ENCODE measurements at places on chromosomes 16 and 17. TPM values are rescaled to one million over a fixed set of nuclear protein-coding genes. Genes with fewer than 3 reads are reported as not detected.

Gene RAC3
- total RNA-seq: 10.4 TPM

DNA sequence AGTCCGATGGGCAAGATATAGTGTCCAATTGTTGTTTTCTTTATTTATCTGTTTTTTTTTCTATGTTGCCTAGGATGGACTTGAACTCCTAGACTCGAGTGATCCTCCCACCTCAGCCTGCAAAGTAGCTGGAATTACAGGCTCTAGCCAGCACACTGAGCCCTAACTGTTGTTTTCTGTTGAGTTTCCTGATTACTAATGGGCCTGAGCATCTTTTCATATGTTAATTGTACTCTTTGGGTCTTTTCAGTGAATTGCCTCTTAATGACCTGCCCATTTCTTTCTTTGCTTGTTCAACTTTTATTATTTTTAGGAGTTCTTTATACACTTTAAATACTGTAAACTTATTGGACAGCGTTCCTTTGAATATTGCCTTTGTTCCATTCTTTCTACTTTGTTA lies 213.0 kb downstream of the HS3ST3B1 start:
- no peak for DNase-seq

DNA sequence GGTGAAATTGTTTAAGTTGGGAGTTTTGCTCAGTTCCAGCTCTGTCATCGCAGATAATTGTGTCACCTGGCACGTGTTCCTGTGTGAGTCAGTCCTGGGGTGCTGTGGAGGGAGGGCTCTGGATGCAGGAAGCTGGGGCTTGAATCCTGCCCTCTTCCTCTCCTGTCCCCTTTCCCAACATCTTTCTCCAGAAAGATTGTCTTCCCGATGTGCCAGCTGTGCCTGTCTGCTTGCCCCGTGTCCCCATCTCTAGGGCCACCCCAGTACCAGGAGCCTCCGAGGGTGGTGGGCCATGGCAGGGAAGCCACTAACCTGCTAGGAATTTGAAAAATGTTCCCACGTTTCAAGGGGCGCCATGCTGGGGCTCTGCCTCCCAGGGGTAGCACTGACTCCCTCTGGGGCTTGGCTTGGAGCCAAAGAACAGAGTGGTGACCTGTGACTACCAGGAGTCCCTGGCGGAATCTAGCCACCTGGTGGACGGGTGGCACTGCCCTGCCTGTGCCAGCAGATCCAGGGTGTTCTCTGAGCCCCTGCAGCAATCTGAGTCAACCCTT lies 198.1 kb downstream of the ENGASE start:
- DNase-seq: no peak

DNA sequence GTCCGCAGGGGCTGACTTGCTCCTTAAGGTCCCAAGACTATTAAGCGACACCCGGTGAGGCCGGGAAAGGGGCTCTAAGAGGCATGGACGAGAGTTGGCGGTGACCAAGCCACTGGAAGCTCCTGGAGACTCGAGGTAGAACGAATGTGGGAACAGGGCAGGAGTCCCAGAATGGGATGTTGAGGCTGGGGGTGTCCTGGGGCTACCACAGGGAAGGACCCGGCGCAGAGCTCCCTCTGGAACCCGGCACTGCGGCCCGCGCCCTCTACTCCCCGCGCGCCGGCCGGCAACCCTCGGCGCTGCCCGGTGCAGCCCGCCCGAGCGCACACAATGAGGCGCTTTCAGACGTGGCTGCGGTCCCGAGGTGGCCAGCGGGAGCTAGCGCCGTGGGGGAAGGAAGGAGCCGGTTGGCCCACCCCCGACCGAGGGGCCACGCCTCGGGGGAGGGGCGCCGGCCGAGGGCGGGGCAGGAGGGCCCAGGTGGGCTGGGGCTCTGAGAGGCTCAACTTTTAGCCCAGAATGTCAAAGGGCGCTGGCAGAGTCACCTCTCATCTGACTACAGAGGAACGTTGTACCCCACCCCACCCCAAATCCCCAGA lies at the start of gene CHST6:
CHST6 (minus strand) TSS at position 366 of the 599 bp plus-strand sequence. CDS start 15,613 bp downstream, outside the sequence.
- no peak for DNase-seq

Gene TMEM97
- total RNA-seq: 10.5 TPM

DNA sequence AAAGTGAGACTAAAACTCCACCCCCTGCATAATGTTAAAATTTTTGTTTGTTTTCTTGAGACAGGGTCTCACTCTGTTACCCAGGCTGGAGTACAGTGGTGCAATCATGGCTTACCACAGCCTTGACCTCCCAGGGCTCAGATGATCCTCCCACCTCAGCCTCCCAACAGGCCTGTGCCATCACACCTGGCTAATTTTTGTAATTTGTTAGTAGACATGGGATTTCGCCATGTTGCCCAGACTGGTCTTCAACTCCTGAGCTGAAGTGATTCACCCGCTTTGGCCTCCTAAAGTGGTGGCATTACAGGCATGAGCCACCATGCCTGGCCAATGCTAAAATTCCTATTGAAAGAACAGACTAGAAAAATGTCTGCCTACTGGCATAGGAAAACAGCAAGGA lies 103.8 kb downstream of the TRIM37 start:
- no peak for DNase-seq

Gene OR3A3
- total RNA-seq: not detected
